Stimulated activated CD4-positive, alpha-beta T cell treated with anti-CD3 and anti-CD28 coated beads, Interleukin-2, amount 100 ng/mL, for 24 hours (primary cell): ENCODE measurements at places on chromosomes 13 and 19.

GRCh38 chr13:79782541-79783205, 301.7 kb downstream of the NDFIP2 start:
- no peak for DNase-seq

GRCh38 chr13:101757446-101758039, 305.1 kb downstream of the ITGBL1 start:
- no peak for DNase-seq

DNA sequence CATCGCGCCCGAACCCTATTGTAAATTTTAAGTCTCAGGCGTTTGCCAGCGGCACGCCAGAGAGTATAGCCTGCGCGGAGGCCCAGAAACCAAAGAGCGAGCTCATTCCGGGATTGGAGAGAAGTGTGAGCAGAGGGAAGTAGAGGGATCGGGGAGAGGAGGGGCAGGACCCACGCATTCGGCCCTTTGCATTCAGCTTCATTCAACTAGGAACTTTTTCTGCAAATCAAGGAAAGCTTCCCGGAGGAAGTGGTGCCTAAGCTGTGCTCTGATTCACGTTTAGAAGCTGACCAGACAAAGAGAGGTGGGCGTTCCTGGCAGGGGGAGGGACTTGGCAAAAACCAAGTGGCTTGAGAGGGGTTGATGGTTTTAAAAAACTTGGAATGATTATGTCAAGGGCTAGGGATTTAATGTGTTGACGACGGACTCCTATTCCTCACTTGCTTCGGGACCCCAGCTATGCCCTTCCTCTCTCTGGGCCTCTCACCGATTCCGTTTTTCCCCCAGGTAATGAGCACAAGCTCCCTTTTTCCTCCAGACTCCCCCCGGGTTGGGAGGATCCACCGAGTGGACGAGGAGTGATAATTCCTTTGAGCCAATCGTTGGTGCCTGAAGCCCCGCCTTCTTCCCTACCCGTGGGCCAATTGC, 811 bp upstream of the PRMT1 start:
- peak; percentile 42 for DNase-seq

- DNase-seq, result no peak
These were observed 24.5 kb downstream of the UQCRFS1 start for GRCh38 chr19:29188289-29189032.

- DNase-seq, result no peak
These were observed 66.2 kb downstream of the ZMYM2 start for GRCh38 chr13:20024702-20025101.

- no peak for DNase-seq
These were observed 52.8 kb downstream of the SOX21 start for GRCh38 chr13:94659598-94659946.

GRCh38 chr19:51959791-51960190, 26.8 kb downstream of the ZNF350 start:
- DNase-seq, result no peak

DNA sequence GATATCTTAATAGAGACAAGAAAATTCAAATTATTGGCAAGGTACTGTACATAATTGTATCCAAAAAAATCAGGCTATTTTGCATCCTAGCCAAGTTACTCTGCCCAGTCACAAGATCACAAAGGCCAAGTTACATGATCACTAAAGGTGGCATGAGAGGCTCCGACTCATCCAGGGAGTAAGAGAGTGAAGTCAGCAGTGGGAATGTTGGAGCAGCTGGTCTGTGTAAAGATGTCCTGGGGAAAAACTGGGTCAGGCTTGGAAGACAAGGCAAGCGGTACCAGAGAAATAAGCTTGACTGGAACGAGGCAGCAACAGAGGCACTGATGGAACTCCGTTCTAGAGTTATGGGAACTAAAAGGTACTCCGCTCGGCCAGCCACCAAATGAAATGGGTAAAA, 50.2 kb upstream of the PSG2 start:
- DNase-seq, result no peak

DNA sequence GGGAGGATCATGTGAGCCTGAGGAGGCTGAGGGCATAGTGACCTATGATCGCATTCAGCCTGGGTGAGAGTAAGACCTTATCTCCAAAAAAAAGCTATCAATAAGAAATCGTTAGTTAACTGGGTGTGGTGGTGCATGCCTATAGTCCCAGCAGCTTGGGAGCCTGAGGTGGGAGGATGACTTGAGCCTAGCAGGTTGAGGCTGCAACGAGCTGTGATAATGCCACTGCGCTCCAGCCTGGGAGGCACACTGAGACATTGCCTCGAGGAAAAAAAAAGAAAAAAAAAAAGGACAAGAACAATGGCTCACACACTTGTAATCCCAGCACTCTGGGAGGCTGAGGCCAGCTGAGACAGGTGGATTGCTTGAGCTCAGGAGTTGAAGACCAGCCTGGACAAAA, 16.2 kb downstream of the PSPC1 start:
- no peak for DNase-seq

DNA sequence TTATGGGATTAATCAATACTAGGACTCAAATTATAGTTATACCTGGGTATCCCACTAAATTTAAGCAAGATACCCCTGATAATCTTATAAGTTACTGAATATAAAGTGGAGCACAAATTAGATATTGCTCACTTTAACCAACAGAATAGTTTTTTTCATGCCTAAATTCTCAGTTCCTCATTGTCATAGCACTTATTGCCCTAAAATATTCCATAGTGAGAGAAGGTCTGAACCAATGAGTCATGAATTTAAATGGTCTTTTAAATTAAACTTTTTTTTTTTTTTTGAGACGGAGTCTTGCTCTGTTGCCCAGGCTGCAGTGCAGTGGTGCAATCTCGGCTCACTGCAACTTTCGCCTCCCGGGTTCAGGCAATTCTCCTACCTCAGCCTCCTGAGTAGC, 42.4 kb downstream of the ZNF136 start:
- DNase-seq, result no peak

DNA sequence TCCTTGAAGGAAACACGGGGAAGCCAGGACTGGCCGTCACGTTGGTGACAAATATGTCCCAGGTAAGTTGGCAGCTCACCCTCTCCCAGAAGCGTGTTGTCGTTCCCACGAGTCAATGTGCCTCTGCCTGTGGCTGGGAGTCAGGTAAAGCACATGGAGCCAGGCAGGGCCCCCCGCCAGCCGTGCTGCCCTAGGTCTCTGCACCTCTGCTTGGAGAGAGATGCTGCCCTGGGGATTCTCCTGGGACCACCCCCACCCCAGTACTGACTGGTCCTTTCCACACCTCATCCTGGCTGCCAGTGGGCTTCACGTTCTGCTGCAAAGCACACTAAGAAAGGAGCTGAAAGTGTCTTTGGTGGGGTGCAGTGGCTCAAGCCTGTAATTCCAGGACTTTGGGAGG, 9.9 kb downstream of the ZNF114 start:
- no peak for DNase-seq

DNA sequence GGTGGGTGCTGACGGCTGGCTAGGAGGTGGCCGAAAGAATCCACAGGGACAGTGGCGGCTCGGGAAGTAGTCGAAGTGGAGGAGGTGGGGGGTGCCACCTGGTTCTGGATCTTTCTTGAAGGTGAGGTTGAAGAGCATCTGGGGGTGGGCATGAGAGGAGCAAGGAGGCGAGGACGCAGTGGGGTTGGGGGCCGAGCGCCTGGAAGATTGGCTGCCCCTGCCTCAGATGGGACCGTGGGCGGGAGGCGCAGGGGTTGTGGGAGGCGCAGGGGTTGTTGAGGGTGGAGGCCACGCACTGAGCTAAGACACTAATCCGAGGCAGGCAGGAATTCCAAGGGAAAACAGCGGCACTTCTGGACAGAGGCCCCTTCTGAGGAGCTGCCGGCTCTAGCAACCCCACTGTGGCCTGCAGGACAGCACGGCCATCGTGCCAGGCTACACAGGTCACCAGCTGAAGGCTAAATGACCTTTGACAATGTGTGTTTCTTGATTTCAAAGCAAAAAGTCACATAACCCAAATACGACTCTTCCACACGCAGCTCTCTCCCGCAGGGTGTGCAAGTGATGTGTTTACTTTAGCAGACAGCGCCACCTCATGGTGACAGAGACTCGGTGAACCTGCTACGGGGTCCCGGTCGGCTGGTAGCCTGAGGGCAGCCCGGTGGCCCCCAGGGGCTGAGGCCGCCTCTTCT, 44.1 kb upstream of the RANBP3 start:
- peak; percentile 83 for DNase-seq

DNA sequence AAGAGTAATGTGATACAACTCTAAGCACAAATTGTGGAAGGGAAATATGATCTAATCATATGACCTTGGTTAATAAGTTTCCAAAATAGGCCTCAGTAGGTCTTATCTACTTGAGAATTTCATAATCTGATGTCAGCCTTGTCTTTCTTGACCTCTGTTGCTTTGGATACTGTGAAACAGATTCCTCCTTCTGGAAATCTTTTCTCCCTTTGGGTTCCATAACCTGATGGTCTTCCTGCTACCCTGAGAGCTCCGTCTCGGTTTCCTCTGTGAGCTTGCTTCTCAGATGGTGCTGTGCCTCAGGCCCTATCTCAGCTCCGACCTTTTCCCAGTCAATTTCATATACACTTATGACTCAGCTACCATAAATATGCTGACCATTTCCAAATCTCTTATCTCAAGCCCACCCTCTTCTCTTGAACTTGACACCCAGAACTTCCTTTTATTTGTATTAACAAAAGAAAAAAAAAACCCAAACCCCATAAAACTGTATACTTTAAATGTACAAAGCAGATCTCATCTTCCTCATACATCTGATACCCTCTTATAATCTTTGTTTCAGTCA, 6.4 kb upstream of the SLC46A3 start:
- no peak for DNase-seq

DNA sequence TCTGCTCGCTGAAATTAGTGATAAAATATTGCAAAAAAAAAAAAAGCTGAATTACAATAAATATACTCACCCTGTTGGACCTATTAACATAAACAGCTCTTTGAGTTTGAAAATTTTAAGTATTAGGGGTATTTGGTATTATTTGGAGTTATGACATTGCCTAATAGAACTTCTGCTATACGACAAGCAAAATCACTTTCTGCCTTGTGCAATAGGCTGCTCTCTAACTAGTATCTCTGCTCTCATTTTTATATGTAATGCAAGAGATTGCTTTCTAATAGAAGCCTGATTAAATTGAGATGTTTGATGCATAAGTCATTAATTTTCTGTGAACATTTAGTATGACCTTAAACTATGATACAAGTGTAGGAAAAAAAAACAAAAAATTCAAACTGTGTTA, 5.3 kb downstream of the RGS9BP start:
- DNase-seq, result no peak

- DNase-seq, result no peak
These were observed 9.9 kb downstream of the SYT3 start for GRCh38 chr19:50629801-50630200.

DNA sequence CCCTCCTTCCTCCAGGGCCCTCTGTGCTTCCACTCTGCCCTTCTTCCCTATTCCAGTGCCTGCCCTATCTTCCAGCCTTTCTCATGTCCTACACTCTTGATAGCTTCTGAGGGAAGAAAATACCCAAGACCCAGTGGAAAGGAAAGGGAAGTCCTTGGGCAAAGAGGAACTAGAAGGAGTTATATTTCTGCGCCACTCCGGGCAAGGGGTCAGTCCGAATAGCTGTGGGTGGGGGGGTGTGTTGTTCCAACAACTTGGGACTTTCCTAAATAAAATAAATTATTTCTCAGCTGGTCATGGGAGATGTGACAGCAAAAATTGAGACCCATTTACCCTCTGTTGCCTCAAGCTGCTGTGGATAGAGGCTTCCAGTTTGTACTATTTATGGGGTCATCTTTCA, 23.2 kb downstream of the CABP5 start:
- DNase-seq, result no peak

DNA sequence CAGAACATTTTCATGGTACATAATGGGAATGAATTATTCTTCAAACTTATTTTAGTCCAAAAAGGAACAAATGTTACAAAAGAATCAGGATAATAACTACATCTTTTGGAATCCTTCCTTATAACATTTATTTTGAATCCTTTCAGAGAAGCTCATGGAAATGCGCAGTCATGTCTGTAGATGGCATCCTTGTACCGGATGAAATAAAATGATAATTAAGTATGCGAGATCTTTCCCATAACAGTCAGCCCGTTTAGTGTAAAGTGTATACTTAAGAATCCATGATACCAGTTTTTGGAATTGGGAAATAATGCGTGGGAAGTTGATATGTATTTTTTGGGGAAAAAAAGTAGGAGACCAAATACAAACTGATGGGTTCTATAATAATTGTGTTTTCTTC, 418.8 kb downstream of the GPC5 start:
- DNase-seq, result no peak

- no peak for DNase-seq
These were observed 17.1 kb downstream of the HNRNPM start for GRCh38 chr19:8461891-8462290.

- no peak for DNase-seq
These were observed 11.3 kb upstream of the PNMA8A start for GRCh38 chr19:46482631-46483030.
